Activated T-helper 1 cell treated with Interleukin-2 at 50 U/mL for 16 hours (primary cell): ENCODE measurements at places on chromosomes 7 and 10.

DNA sequence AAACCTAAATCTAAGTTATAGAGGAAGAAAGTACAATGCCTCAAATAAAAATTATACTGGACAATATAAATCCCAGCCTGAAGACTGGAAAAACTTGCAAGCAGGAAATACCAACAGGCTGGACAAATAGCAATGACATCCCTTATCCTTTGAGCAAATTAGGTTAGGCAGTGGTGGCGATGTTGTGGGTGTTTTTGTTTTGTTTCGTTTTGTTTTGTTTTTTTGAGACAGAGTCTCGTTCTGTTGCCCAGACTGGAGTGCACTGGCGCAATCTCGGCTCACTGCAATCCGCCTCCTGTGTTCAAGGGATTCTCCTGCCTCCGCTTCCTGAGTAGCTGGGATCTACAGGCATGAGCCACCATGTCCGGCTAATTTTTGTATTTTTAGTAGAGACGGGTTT, 57.3 kb upstream of the TES start:
- DNase-seq = no peak

DNA sequence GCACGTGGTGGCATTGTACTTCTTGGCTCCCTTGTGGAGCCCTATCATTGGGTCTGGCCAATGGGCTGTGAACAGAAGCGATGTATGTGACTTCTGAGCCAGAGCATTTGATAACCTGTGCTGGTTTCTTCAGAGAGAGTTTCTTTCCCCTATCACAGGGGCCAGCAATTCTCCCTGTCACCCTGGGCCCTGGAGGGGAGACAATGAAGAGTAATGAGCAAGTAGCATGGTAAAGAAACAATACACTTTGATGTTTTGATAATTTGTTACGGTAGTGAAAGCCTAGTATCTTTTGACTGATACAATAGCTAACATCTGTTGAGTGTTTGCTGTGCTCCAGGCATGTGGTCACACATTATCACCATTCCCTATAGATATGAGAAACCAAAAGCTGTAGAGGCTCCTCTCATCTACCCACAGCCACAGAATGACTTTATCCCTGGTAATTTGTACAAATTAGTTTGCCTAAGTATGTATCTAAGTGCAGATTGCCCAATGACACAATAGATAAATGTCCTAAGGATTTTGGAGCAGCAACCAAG, 113.4 kb upstream of the SVIL start:
- DNase-seq = no peak

DNA sequence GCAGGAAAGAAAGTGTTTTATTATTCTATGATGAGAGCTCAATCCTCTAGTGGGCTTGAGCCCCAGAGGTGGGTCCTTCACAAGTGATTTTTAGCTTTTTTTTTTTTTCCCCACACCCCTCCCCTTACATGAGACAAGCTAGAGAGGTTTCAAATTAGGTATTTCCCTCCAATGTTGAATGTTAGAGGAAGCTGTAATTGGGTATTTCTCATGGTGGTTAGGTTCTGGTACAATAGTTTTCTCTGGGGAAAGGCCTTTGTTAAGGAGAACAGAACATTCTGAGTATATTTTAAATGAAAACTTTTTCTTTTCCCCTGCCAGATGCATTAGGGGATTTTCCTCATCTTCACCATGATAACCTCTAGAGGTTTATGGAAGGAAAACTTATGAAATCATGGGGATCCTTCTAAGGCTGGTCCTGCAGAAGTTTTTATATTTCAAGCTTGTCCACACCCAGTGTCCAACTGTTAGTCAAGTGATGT, 1039.7 kb downstream of the NRG3 start:
- no peak for DNase-seq

GRCh38 chr7:18903695-18904094, 213.7 kb downstream of the TWIST1 start:
- DNase-seq = no peak

GRCh38 chr10:101619983-101620382, 31.9 kb downstream of the DPCD start:
- DNase-seq = no peak

DNA sequence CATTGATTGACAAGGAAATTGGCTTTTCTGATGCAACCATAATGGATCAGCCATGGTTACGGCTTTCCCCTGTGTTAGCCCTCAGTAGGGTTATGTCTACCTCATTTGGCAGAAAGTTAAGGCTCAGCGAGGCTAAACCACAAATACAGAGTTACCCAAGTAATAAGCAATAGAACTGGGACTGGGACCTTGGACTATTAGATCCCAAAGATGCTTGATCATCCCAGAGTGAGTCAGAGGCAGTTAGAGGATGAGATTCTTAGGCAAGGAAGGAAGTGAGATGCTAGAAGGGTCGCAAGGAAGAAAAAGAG, 401.4 kb downstream of the TNS3 start:
- no peak for DNase-seq

GRCh38 chr7:107951896-107952295, 51.1 kb downstream of the LAMB1 start:
- no peak for DNase-seq

- no peak for DNase-seq
These were observed 18.0 kb upstream of the MRLN start for GRCh38 chr10:59771162-59771807.

GRCh38 chr7:134530460-134530859, 3.1 kb downstream of the AKR1B10 start:
- no peak for DNase-seq

GRCh38 chr10:96584035-96584434, 2.8 kb downstream of the TM9SF3 start:
- no peak for DNase-seq

GRCh38 chr7:70082099-70082611, 483.9 kb downstream of the AUTS2 start:
- DNase-seq = no peak

DNA sequence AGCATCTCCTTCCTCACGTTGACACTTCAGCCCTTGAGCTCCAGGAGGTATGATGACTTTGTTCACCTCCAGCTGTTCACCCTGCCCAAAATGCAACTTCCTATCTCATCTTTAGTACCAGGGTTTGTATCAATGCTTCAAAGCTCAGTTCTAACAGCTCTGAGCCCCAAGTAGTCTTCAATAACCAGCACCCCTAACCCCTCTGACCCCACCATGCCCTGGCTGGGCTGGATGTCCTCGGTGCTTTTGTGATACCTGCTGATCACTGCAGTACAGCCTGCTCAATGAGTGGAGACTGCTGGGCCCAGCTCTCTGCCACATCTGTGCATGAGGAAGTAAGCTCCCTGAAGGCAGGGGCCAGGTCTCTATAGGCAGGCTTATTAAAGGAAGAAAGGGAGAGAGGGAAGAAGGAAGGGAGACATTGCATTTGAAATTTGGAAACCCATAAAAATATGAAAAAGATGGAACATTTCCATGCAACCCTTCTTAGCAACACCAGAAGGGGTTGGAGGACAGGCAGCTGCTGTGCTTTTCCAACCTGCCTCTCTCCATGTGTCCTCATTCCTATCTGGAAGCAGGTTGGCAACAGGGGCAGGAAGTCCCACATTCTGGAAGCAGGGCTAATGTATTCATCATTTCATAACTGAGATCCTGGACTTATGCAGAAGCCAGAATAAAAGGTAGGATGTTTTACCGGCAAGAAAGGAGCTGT, 756.1 kb downstream of the GRID1 start:
- DNase-seq = no peak

DNA sequence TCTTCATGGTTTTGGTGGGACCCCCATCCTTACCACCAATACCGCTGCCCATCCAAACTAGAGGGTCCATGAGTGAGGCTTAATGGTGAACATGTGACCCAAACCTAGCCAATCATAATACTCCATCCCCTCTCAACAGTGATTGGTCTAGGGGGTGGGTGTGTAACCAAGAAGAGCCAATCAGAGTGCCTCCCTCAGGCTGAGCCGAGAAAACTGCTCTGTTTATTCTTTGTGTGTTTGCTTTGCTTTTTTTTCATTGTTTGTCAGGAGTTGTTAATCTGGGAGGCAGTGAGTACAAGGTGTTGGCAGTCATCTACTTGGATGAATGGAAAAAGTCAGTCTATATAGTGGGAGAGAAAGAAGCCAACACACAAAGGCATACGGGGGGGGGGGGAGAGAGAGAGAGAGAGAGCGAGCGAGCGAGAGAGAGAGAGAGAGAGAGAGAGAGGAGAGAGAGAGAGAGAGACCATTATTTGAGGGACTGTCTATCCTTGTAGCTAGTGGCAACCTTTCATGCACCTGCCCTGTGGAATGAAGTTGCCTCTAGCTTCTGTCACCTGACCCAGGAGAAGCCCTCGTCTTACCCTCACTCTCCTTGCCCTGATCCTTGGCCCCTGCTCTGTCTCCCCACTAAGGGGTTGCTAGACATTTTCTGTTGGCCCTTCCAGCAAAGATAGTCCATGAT, 441.7 kb downstream of the TYW1 start:
- no peak for DNase-seq

DNA sequence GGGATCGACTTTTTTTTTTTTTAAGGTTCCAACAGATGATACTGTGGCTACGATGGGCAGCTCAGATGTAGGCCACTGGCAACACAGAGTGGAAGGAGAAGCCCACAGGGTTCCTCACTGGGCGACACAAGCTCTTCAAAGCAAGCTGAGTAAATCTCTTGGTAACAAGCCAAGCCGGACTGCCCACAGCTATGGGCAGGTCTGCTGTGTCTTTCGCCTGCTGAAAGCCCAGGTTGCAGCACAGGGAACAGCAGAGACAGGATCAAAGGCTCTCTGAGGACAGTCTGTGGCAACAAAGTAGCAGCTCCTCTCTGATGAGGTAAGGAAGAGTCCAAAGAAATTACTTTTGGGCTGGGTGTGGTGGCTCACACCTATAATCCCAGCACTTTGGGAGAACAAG, 83.6 kb downstream of the KCNMA1 start:
- DNase-seq = no peak

DNA sequence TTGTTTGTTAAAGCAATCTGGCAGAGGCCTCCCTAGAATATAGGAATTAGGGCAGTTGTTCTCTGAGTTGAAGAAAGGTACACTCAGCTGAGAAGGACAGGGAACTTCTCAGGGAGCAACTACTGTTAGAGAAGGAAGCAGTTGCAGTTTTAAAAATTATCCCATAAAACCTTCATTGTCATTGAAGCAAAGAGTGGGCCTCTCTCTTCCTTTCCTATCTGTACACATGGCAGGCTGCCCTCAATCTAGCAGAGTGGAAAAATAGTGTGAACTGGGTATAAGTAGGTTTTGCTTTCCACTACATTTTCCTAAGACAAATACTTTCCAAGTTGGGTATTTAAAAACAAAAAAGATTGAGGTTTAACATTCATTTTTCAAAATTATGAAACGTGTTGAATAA, 236.7 kb upstream of the KLF14 start:
- no peak for DNase-seq

- no peak for DNase-seq
These were observed 194.3 kb downstream of the CCDC3 start for GRCh38 chr10:12807096-12807755.

DNA sequence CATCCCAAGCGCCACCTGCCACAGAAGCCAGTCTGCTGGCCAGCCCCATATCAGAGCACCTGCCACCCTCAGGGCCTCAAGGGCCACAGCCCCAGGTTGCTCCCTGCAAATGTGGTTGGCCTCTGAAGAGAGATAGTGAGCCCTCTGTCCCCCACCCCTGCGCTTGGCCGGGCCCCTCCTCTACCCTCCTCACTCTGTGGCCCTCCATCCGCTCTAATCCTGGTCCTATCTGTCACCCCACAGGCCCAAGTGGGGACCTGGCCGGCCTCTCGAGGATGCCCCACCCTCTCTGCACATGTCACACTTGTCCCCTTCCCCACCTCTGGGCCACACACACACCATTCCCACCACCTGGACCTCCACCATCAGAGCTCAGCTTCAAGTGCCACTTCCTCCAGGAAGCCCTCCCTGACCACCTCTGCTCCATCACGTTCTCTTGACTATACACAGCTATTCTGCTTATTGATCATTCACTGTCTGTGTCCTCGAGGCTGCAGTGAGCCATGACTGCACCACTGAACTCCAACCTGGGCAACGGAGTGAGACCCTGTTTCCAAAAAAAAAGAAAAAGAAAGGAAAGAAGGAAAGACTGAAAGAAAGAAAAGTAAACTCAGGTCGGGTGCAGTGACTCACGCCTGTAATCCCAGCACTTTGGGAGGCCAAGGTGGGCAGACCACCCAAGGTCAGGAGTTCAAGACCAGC, 42.4 kb downstream of the TNRC18 start:
- no peak for DNase-seq

DNA sequence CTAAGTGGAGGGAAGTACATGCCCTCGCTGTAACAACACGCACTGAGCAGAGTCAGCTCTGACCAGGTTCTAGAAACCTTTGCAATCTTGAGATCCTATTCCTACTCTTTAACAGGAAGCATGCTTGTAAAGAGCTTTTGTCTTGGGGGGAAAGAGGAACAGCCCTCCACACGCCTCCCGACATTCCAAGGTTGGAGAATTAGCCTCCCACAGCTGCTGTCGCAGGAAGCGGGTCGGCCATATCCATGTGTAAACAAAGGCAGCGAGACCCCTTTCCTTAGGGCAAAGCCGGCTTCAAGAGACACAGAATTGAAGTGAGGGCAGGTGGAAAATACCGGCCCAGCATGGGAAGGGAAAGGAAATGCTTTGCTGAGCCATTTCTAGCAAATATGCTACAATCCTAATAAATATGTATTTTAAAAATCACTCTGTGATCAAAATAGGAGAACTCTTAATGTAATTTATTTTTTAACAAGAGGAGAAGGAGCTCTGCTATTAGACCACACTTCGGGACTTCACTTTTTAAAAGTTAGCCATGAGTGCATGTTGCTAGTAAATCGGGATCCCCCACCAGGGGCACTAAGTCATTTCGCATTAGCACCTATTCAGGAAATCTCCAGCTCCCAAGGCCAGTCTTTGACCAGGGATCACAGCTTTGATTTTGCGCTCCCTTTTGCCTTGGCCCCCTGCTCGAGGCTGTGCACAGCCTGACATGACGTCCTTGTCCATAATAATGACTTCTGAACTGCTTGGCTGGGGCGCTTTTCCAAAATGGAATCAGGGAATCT, 55.9 kb downstream of the FAM204A start:
- DNase-seq = no peak

DNA sequence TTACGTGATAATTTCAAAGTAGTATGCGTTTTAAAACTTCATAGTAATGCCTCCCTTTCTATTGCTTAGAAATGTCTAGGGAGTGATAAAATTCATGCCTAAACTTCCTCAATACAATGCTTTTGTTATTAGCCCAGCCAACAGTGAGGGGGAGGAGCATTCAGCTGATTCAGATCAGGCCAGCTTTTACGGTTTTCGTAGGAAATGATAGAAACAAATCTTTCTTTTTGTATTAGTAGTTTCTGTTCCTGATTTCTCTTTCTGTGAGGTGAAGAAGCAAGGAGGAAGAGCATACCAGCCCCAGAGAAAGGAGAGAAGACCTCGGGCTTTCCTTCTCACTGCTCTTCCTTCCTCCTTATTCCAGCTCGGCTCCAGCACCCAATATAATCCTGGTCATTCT, 35.2 kb upstream of the ITPRID1 start:
- DNase-seq = no peak
